ENCODE measurements at places on chromosomes 13 and 19.

- no peak for DNase-seq
Observed at GRCh38 chr19:14890643-14891379, 4.9 kb upstream of the OR7A17 start.

DNA sequence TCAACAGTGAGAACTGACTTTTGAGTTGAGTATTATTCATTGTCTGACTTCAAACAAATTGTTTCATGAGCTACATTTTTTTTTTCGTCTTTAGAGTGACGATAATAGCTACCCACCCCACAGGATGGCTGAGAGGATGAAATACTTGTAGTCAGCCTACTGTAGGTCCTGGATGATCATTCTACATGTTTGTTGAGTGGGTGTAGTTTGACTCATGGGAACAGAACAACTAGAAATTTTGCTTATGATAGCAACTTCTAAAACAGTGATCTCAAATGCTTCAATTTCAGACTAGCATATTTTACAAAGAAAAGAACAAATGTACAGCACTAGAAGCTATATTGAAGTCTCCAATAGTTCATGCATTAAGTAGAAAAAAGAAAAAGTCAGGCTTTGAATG, 651.8 kb downstream of the PCDH9 start:
- no peak for DNase-seq

DNA sequence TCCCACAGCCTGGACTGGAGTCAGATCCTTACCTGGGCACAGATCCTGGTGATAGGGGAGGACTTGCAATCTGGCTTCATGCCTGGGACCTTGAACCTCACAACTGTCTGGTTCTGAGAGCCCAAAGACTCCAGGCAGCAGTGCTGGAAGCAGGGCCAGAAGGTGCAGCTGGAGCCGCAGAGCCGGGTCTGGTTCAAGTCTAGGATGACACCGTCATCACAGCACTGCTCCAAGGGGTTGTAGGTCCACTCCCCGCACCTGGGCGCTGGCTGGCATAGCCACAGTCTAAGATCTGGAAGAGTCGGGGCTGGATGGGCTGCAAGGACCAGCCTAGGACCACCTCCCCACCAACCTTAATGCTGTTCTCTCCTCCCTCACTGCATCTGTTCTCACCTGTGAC, 677 bp downstream of the IGFL4 start:
- no peak for DNase-seq

DNA sequence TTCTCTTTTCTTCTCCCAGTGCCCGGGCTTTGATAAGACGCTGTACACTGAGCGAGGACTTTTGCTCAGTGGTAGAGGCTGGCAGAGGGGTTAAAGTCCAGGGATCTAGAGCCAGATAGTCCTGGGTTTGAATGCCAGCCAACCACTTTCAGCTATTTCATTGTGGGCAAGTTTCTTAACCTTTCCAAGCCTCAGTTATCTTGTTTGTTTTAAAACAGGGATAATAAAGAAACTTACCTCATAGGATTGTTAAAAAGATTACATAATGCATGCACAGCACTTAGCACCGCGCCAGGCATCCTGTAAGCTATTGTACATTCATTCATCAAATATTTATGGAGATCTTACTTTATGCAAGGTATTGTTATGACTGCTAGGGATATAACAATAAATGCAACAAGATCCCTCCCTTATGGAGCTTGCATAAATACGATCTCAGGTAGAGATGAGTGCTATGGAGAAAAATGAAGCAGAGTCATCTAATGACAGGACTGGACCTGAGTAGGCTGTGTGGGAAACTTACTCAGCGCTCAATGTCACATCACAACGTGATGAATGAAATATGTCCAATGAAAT, 70.8 kb downstream of the LNX2 start:
- no peak for DNase-seq

- DNase-seq, result no peak
Observed at GRCh38 chr19:33409906-33410685, 36.6 kb downstream of the CEBPG start.

GRCh38 chr19:45213031-45213430, 32.2 kb downstream of the EXOC3L2 start:
- no peak for DNase-seq

- DNase-seq, result no peak
Observed at GRCh38 chr13:40578055-40578454, 88.4 kb downstream of the FOXO1 start.

DNA sequence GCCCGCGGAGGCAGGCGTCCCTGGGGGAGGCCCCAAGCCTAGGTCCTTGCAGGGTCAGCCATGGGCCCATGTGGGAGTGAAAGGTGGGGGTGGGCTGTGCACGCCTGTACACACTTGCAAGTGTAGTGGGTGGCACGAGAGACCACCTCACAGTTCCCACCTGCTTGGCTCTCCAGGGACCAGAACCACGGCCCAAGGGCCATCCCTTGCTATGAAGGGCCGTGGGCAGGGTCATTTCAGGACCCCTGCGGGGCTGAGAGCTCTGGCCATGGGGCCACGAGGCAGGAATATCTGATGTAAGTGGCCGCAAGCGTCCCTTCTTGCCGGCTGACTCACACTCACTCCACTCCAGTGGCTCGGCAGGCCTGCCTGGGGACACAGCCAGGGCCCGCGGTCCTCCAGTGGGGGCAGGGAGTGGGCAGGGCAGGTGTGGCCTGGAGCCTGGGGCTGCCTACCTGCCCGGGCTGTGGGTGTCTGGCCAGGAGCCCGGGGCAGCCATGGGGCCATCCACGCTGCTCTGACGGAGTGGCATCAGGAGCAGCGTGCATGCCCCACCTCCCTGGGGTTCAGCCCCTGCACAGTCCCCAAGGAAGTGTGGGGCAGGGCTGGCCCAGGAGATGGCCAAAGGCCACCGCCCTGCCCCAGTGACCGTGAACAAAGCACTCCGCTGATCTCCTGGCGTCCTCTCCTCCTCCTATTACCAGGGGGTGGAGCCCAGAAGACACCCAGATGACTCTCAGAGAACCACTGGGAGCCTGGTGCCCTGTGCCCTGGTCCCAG, 8.6 kb upstream of the MKNK2 start:
- DNase-seq, result no peak

DNA sequence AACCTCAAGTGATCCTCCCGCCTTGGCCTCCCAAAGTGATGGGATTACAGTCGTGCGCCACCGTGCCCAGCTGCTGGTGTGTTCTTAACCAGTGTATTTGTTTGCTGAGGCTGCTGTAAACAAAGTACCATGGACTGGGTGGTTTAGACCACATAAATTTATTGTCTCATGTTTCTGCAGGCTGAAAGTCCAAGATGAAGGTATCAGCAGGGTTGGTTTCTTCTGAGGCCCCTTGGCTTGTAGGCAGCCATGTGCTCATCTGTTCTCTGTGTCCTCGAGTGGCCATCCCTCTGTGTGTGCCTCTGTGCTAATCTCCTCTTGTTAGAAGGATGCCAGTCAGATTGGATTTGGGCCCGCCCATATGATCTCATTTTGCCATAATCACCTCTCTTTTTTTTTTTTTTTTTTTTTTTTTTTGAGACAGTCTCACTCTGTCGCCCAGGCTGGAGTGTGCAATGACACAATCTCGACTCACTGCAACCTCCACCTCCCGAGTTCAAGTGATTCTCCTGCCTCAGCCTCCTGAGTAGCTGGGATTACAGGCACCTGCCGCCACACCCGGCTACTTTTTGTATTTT, 31.8 kb downstream of the PEX11G start:
- no peak for DNase-seq

DNA sequence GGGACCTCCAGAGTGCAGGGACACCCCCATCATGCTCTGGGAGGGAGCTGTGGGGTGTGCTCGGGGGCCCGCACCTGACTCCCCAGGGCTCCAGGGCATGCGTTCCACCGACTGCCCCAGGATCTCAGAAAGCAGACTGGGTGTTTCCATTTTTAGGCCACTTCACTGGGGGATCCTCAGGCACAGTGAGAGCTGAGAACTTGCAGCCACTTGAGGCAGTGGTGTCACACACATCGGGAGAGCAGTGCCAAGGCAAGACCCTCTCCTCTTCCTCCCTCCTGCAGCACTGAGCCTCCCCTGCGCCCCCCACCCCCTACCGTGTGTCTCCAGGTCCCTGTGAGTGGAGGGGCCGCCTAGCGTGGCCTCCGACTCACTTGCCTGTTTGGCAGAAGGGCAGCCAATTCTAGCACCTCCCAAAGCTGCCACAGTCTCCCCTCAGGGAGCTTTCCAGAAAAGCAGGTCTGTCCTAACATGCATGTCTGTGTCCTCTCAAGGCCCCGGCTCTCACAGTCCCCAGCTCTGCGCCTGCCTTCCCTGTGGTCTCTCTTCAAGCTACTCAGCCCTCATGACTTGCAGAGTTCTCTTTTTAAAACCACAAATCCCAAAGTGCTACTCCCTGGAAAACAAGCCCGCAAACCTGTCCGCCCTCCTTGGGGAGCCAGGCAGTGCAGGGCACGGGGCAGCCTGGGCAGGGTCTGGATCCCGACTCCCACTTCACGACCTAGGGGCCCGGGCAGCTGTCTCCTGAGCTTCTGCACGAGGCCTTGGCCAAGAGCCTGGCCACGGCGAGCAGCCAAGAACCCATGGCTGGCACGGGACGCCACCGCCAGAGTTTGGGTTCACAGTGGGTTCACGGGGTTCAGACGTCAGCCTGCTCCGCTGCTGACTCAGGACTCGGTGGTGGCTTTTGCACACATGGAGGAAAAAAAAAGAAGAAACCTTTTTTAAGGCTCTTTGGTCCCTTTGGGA, 94.1 kb downstream of the STK24 start:
- DNase-seq, result no peak

GRCh38 chr19:51742789-51743188, 8.9 kb downstream of the FPR1 start:
- DNase-seq, result no peak

GRCh38 chr19:29666578-29667386, 1.5 kb downstream of the PLEKHF1 start:
- DNase-seq, result no peak

DNA sequence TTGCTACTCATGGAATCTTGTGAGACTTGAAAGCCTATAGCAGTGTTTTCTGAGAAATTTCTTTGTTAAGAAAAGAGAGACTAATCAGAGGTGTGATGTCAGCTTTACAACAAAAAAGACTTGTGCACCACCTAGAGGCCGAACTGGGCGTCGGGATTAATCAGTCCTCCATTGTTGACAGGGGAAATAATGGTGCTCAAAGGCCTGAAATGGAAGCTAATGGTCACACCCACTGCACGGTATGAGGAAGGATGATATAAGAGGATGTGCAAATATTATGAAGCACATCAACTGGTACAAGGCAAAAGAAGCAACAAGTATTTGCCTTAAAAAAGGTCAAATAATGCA, 480.2 kb upstream of the MIR17HG start:
- DNase-seq, result no peak

DNA sequence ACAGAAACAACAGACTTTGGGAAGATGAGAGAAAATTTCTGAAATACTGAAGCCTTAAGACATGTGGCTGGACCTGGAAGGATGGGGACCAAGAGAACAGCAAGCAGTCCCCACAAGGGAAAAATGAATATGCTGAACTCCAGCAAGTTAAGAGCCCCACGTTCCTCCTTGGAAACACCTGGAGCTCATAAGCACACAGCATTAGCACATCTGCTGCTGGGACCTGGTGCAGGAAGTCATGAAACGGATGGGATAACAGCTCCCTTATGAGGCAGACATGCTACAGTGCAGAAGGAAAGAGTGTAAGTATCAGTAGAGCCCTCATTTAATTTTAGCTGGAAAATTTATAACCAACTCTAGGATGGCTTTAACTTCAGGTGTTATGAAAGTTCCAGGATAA, 67.3 kb downstream of the SLC15A1 start:
- no peak for DNase-seq

- DNase-seq, result no peak
Observed at GRCh38 chr19:32318884-32319520, 26.4 kb upstream of the ZNF507 start.

DNA sequence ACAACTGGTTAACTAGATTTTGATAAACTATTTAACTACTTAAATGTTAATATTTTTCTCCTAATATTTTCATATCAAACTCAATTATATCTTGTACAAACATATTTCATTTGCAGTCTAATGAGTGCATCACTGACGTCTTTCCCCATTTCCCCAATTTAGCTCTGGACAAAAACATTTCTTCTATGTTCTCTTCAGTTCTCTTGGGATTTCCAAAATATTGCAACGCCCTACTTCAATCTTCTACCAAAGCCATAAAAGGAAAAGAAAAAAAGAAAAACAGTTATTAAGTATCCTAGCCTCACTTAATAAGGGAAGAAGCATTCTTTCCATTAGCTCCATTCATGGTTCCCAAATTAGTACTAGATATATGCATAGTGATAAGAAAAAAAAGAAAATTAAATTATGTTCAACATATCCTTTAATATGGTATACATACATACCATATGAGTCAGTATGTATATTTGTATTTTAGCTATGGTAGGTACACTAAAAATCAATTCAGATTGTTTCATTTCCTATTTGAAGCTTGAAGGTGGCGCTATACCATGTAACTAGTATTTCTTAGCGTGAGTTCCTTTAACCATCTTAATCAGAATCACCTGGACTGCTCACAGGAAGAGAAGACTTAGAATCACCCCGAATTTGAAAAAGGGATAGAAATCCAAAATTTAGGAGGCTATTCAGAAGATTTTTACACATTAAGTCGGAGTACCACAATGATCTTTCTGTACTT, 9.9 kb downstream of the FBXL3 start:
- DNase-seq, result no peak

GRCh38 chr13:37212826-37213225, 107.4 kb upstream of the CSNK1A1L start:
- DNase-seq, result no peak

GRCh38 chr19:53394522-53394973, 401 bp upstream of the ZNF765 start:
- no peak for DNase-seq

DNA sequence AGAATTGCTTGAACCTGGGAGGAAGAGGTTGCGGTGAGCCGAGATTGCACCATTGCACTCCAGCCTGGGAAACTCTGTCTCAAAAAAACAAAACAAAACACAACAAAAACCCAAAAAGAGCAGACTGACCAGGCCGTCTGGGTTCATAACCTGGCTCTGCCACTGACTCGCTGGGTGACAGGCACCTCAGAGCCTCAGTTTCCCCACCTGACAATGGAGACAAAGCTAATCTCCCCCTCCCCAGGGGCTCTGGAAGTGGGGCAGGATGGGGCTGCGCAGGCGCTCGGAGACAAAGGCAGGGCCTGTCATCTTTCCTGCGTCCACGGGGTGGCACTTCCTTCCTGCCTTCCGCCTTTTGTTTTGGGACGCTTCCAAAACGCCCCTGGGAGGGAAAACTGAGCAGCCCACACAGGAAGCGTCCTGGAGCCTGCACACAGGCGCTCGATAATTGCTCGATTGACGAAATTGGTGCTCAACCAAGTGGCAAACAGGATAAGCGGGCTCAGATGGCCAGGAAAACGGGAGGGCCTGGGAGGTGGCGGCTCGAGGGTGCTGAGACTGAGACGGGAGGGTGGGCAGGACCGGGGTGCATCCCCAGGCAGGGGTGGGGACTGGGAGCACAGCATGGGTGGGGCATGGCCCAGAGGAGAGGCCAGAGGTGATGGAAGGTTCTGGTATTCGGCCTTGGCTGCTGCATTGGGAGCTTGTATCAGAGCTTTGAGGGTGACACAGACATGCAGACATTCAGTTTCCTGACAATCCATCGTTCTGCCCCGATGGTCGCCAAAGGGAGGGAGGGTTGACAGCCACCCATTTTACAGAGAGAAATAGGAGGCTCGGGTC, 17.8 kb downstream of the SPC24 start:
- DNase-seq, result peak; percentile 27

- DNase-seq, result no peak
Observed at GRCh38 chr13:23956106-23956505, 58.8 kb upstream of the C1QTNF9B start.

All from activated CD4-positive, CD25-positive, alpha-beta regulatory T cell (primary cell).